ENCODE measurements at places on chromosomes 12 and 14.

GRCh38 chr12:5099591-5099990 lies 55.9 kb downstream of the KCNA5 start:
- DNase-seq = no peak

- no peak for DNase-seq
These were observed 6.0 kb upstream of the SOS2 start for GRCh38 chr14:50237427-50237826.

- no peak for DNase-seq
These were observed 548.6 kb upstream of the TBX3 start for GRCh38 chr12:115232455-115233156.

DNA sequence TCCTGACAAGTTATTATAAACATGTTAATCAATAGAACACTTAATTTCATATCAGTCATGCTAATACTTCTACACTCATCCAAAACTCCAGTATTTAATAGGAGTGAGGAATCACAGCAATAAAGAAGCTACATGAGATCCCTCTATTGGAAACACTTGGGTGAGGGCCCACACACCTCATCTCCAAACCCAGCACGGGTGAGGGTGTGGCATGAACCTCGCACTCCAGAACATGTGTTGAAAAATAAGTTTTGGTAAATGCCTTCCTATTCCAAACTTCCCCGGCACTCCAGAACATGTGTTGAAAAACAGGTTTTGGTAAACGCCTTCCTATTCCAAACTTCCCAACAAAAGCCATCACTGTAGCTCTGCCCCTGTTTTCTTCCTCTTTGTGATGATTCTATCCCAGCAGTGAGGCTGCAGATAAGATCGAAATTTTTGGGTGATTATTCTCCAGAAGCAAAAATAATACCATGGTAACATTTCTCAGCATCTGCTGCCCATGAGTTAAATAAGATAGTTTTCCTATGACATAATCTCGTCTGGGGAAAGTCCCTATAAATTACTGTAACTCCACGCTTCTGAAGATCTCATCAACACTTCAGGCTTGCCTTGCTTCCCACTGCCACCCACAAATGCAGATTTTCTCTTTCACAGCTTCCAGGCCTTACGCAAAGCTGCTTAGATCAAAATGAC lies 24.4 kb upstream of the PTPRB start:
- no peak for DNase-seq

DNA sequence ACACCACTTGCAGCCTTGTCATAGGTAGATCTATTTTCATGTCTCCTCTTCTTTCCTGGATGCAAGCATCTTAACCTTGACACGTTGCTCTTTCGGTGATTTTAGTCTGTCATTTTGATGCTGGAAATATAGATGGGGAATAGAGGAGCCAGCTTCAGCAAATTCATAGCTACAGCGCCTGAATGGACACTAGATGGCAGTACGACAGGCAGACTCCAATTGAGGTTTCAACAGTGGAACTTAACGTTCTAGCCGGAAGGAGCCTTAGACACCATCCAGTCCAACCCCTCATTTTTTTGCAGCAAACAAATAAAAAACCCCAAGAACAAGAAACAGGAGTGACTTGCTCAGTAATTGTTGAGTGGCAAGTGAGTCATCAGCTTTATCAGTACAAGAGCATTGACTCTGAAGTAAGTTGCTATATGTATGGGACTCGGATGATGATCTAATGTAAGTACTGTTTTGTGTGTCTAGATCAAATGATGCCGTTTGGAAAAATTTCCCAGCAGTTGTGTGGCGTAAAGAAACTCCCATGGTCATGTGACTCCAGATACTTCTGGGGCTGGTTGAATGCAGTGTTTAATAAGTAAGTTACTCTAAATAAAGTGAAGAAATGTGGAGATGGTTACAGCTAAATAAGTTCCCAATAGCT lies 9.0 kb downstream of the DMAC2L start:
- DNase-seq = peak; percentile 85

DNA sequence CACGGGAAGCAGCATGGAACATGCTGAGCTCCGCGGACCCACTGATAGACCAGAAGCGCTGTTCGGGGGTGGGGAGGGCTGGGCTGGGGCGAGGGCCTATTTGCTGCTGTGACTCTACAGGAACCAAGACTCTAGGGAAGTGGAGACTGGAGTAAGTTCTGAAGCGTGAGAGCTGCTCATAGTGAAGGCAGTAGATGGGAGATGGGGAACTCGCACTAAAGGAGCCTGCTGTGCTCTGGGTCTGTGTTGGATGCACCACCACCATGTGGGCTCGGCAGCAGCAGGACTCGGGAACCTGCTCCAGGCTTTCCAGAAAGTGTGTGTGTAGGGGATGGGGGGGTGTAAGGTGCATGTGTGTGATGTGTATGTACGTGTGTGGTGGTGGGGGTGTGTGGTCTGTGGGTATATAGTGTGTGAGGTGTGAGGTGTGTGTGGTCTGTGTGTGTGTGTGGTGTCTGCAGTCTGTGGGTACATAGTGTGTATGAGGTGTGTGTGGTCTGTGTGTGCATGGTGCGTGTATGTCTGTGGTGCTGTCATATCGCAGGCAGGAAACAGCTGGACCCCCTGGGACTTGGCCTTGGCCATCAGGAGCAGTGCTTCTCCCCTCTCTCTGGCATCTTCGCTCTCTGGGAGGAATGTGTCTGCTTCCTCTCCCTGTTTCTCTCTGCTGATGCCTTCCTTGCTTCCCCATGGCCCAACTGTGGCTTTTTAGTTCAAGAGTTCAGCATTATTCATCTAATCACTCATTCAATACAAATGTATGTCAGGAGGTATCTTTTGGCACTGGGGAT lies 378.9 kb downstream of the FUT8 start:
- peak; percentile 32 for DNase-seq

DNA sequence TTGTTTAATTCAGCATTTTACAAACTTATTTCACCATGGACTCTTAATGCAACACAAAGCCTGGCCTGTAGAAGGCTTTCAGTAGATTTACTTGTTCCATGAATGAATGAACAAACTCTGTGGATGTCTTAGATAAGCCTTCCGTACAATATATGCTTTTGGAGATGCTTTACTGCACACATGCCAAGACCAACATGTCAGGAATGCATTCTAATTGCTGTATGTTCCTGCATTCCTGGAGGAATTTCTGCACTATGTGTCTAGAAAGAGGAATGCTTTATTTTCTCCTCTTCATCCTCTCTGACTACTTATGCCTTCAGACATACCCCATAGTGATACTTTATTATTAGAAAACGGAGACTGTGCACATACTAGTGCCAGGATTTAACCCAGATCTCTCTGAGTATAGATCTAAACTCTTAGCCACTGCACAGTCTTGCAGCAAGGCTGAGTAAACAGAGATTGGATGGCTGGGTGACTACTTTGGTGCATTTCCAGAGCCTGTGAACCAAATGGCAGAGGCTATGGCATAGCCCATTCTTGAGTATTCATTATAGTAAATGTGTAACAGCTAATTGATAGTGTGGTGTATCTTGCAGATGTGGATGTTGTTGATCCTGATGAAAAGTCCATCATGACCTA lies 108.2 kb downstream of the SYNE2 start:
- DNase-seq = no peak

GRCh38 chr14:62662811-62663455 lies 382.3 kb downstream of the KCNH5 start:
- no peak for DNase-seq

Data from CD4-positive, alpha-beta T cell treated with Interleukin-12 subunit alpha and Interleukin-12 subunit beta, for 1 hour (primary cell).